ENCODE measurements at places on chromosomes 6 and 20. TPM values are rescaled to one million over a fixed set of nuclear protein-coding genes. Genes with fewer than 3 reads are reported as not detected.

- no peak for DNase-seq
Observed at GRCh38 chr20:21104921-21105320, 1.2 kb downstream of the LINC00237 start.

The DSN1 gene
- total RNA-seq, result 6.0 TPM

The KIFC1 gene
- 7.0 TPM for total RNA-seq

The CRISP2 gene
- total RNA-seq, result not detected

Data from mammary epithelial cell (primary cell).